ENCODE measurements at places on chromosomes 4 and X. TPM values are rescaled to one million over a fixed set of nuclear protein-coding genes. Genes with fewer than 3 reads are reported as not detected.

The GNPDA2 gene
- total RNA-seq: 20.8 TPM

The RPGR gene
- total RNA-seq: 3.9 TPM

The FGG gene
- total RNA-seq: 0.88 TPM

The LNX1 gene
- total RNA-seq: 1.0 TPM

The OPRPN gene
- not detected for total RNA-seq

The PRDM8 gene
- total RNA-seq: 11.9 TPM

The TRAPPC2 gene
- total RNA-seq: 5.6 TPM

The GAGE12H gene
- not detected for total RNA-seq

The IDS gene
- 34.9 TPM for total RNA-seq

The CFP gene
- 0.56 TPM for total RNA-seq

The SMIM10L2A gene
- total RNA-seq: 0.08 TPM

The PPA2 gene
- 68.7 TPM for total RNA-seq

The JADE1 gene
- total RNA-seq: 26.1 TPM

The GPM6B gene
- 5.3 TPM for total RNA-seq

The PARM1 gene
- 0.65 TPM for total RNA-seq

The GLA gene
- total RNA-seq: 30.4 TPM

The LEF1 gene
- 12.9 TPM for total RNA-seq

The SLC4A4 gene
- total RNA-seq: 2.8 TPM

The PRRG3 gene
- not detected for total RNA-seq

The HS6ST2 gene
- total RNA-seq: 2.2 TPM

The GLRB gene
- 5.8 TPM for total RNA-seq

The DOCK11 gene
- total RNA-seq: 11.6 TPM

The MAGEA3 gene
- not detected for total RNA-seq

The HPSE gene
- 0.64 TPM for total RNA-seq

The GAGE12F gene
- total RNA-seq: not detected

The NEUROG2 gene
- total RNA-seq: not detected

The PSMD10 gene
- total RNA-seq: 70.6 TPM

The TMEM156 gene
- 3.8 TPM for total RNA-seq

The CXCL13 gene
- total RNA-seq: not detected

The PCSK1N gene
- total RNA-seq: 3.2 TPM

The GPAT3 gene
- 2.6 TPM for total RNA-seq

The AWAT2 gene
- not detected for total RNA-seq

The UGT2A1 gene
- not detected for total RNA-seq

The ETDB gene
- total RNA-seq: not detected

The VCX3B gene
- total RNA-seq: not detected

The SPIN2A gene
- total RNA-seq: 0.52 TPM

The SAT1 gene
- 545 TPM for total RNA-seq

The STS gene
- total RNA-seq: 1.7 TPM

The SMIM31 gene
- not detected for total RNA-seq

The AKAP4 gene
- total RNA-seq: not detected

The FTSJ1 gene
- 78.2 TPM for total RNA-seq

The TLL1 gene
- 0.08 TPM for total RNA-seq

The S100P gene
- not detected for total RNA-seq

The TEX13C gene
- not detected for total RNA-seq

The DCAF12L2 gene
- total RNA-seq: not detected

The CNGA1 gene
- total RNA-seq: not detected

The ARHGAP4 gene
- 6.7 TPM for total RNA-seq

The NEXMIF gene
- not detected for total RNA-seq

The RGN gene
- total RNA-seq: 2.0 TPM

The EGF gene
- 0.13 TPM for total RNA-seq
